Stimulated activated CD4-positive, alpha-beta T cell treated with anti-CD3 and anti-CD28 coated beads, Interleukin-15, amount 100 ng/mL, for 48 hours (primary cell): ENCODE measurements at places on chromosomes 2 and 18.

GRCh38 chr18:25348386-25349130, 3.4 kb downstream of the ZNF521 start:
- no peak for DNase-seq

DNA sequence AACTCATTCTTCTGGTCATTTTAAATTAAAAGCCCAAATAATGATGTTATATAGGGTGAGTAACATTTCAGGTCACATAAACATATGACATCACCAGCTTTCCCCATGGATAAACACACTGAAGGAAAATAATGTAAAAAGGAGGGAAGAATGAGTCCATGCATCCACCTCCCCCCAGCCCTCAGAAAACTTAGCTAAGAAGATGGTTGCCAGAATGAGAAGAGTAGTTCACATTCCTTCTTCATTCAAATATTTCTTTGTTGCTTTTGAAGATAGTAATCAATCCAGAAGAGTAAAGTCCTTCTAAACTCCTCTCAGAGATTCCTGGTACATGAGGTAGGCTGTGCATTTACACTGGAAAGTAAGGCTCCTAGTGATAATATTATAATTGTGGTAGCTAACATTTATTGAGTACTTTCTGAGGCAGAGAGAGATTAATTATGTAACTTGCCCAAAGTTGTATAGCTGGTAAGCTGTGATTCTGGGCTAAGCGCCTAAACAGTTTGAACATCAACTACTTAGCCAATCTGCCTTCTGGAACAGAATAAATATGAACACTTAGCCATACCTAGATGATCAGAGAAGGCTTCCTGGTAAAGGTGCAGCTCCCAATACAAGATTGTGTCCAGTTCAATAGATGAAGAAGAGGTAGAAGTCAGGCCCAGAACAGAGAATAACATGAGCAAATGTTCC, 256.7 kb upstream of the FN1 start:
- no peak for DNase-seq

DNA sequence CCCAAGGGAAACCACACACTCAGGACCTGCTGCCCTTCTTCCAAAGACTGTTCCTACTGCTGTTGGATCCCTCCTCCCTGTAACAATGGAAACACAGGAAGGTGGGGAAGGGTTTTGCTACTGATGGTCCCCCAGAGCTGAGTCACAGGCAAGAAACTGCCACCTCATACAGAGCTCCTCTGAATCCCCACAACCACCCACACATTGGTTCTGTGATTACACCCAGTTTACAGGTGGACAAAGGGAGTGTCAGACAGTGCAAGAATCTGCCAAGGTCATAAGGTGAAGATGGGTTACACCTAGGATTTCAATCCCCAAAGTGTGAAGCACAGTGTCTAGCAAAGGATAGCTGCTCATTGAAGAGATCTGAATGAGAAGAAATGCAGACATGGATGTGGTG, 141.7 kb upstream of the LMAN1 start:
- DNase-seq: no peak

DNA sequence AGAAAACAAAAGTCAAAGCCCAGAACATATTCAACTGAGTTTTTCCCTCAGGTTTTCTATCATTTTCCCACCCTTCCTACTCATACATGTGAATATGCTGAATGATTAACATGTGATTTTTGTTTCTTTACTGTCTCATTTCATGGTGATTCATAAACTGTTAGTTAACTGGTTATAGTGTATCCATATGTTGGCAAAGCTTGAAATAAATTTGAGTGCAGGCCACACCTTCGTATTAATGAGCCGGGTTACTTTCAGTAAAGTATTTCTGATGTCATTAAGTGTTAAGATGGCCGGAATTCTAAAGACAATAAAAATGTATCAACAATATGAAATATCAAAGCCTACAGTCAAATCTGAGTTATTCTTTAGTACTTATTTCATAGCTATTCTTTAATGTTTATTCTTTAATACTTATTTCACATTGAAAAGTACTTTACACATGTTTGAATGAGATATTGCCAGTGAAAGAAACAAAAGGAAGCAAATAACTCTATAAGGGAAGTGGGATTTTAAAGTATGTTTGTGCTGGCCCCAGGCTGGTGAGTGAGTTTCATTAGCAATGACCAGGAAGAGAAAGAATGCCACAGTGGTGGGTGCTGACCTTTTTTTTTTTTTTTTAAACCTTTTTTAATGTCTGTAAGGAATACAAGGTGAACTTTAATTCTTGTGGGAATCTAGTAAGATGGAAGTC, 178.6 kb downstream of the NEDD4L start:
- DNase-seq: no peak

GRCh38 chr2:55929476-55929875, 5.9 kb upstream of the EFEMP1 start:
- no peak for DNase-seq

- no peak for DNase-seq
These were observed 6.2 kb downstream of the PARD3B start for GRCh38 chr2:204551512-204551863.

GRCh38 chr2:9423922-9424272, 443 bp downstream of the CPSF3 start:
- DNase-seq: no peak

GRCh38 chr18:49548229-49548636, 13.6 kb upstream of the LIPG start:
- DNase-seq: no peak

DNA sequence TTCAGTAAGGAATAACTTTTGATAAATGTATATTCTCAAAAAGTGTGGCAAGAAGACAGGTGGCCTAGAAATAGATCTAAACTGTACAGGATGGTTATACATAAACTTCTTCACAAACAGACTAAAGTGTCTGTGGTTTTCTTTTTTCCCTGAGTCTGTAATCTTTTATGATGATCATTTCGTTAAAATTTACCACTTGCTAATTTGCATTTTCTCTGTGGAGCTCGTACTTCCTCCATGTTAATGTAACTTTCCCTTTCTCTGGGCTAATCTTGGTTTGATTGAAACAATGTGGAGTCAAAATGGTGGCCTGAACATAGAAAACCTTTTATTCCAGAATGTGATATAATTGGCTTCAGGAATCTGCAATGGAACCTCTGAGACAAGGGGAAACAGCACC, 166.2 kb downstream of the FTCDNL1 start:
- DNase-seq: no peak
